Stimulated activated memory B cell treated with anti-CD40 and anti-IgM and Interleukin-4, amounts not matched to agents 10 μg/mL and 1 μg/mL and 100 μg/mL, for 72 hours (primary cell): ENCODE measurements at places on chromosomes 11 and 22.

DNA sequence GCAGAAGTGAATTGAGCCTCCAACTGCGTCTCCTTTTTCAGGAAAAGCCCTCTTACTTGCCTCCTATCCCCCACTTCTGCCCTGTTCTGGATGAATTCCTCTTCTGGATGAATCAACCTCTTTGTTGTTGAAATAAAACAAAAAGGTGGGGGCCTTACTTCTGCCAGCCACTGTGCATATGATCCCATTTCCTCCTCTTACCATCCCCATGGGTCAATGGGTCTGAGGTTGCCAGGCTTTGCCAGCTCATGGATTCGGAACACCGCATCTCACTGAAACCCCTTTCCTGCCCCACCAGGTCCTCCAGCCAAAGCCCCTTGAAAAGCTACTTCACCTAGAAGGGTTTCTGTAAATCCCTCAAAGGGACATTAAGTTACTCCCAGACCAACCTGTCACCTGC is 3.7 kb upstream of the CHST1 start:
- no peaks in the 10 kb centered on the region for H3K36me3 ChIP-seq
- peaks cover 5% of the 10 kb centered on the region for H3K4me1 ChIP-seq
- H3K27me3 ChIP-seq, result peaks cover 74% of the 10 kb centered on the region
- H3K27ac ChIP-seq, result no peak overlapping the region

DNA sequence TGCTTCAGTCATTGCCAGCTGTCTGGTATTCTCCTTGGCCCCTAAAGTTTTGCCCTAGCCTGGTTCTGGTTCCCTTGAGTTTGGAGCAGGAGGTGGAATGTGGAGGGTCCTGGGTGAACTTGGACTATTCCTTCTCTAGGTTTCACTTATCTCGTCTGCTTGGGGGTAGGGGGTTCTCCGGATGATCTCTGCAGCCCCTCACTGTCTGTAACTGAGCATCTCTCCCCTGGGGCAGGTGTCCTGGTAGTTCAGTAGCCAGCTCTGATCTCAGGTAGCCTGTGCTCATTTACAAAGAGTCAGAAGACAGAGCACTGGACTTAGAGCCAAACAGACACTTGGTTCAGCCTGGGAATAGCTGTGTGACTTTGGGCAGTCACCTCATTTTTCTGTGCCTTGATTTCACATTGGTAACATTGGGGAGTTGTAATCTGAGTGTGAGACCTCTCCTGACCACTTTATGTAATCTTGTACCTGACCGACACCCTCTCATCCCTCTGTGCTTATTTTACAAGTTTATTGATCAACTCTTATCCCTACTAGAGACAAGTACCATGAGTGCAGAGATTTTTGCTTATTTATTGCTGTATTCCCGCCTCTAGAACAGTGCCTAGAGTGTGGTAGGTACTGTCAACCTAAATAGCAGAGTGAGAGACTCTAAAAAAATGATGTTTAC is 804 bp downstream of the CCDC134 start:
- H3K4me1 ChIP-seq, result peaks cover 30% of the 10 kb centered on the region
- no peaks in the 10 kb centered on the region for H3K27me3 ChIP-seq
- H3K27ac ChIP-seq, result peak overlapping the region; percentile 99
- ATAC-seq, result no peak
- H3K4me3 ChIP-seq, result peak overlapping the region; percentile 95

- no peak overlapping the region for H3K4me3 ChIP-seq
- H3K4me1 ChIP-seq, result peaks cover 41% of the 10 kb centered on the region
- H3K36me3 ChIP-seq, result peaks cover 10% of the 10 kb centered on the region
Observed at GRCh38 chr22:46067159-46068111, 82.9 kb upstream of the PPARA start.

DNA sequence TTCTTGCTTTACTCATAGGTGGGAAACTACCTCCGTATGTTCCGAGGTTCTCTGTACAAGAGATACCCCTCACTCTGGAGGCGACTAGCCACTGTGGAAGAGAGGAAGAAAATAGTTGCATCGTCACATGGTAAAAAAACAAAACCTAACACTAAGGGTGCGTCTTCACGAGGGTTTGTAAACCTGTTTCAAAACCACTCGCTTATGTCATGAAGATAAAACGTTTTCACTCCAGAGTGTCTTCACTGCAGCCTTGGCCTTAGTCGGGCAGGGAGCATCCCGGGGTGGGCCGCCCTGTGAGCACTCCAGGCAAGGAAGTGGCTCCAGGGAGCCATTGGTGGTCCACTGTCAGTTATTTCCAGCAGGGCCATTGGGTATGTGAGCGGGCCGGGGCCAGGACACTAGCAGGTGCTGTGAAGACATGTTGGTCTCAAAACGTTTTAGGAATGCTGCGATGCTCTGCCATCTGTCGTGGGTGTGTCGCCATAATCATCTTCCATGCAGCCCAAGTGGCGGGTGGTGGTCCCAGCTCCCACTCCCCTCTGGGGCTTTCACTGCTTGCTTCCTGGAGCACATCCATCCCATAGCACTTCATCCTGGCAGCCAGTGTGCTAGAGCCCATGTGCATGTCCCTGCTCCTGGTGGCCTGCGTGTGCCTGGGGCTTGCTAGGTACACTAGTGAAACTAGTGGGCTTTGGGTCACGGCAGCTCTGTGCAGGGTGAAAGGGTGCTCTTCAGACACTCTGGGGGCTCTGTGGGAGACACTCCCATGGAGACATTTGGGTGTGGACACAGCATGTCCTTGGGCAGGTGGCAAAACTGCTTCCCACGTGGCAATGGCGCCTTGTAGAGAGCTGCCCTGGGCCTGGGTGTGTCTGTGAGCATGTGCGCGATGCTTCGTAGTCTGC is 5.2 kb downstream of the SMARCB1 start:
- peaks cover 47% of the 10 kb centered on the region for H3K36me3 ChIP-seq
- H3K4me3 ChIP-seq, result no peak overlapping the region
- H3K27me3 ChIP-seq, result no peaks in the 10 kb centered on the region
- ATAC-seq, result no peak
- H3K4me1 ChIP-seq, result peaks cover 41% of the 10 kb centered on the region

GRCh38 chr22:27540656-27541396 is 260.7 kb downstream of the MN1 start:
- no peak overlapping the region for H3K27ac ChIP-seq
- H3K4me1 ChIP-seq, result no peaks in the 10 kb centered on the region
- no peaks in the 10 kb centered on the region for H3K36me3 ChIP-seq
- no peak overlapping the region for H3K4me3 ChIP-seq

DNA sequence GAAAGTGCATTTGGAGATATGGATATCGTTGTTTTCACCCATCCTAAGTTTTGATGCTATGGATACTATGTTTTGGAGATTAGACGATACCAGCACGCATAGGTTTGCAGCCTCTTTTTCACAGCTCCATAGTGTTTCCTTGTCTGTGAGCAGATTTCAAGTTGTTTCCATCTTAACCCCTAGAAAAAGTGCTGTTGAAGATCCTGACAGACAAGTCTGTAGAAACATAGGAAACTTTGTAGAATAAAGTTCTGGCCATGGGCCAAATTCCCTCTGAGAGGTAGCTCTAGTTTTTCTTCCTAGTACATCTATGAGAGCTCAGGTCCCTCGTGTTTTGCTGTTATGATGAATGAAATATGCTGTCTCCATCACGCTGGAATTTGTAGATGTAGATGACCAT is 32.4 kb downstream of the ST3GAL4 start:
- no peak for ATAC-seq
- H3K27ac ChIP-seq, result peak overlapping the region; percentile 38
- H3K27me3 ChIP-seq, result peaks cover 7% of the 10 kb centered on the region
- peaks cover 16% of the 10 kb centered on the region for H3K4me1 ChIP-seq

DNA sequence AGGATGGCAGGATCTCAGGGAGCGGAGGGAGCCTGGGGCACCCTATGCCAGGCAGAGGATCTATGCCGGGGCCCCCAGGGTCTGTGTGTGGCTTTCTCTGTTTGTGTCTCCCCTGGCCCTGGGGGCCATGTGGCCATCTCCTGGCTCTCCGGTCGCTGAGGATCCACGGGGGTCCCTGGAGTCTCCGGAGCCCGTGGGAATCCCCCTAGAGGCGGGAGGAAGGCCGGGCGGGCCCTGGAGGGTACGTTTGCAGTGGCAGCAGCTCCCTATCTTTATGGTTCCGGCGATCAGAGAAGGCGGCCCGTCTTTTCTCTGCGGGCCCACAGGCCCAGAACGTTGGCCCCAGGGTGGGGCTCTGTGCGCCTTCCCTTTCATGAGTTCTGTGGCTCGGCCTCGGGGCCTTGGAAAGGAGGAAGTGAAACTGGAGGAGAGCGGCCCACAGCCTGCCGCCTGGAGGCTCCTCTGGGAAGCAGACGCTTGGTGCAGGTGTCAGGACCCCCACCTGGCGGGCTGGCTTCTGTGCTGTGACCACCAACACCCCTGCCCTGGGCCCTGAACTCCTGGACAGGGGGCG is 82.1 kb downstream of the KCNQ1 start:
- H3K36me3 ChIP-seq, result no peaks in the 10 kb centered on the region
- H3K27me3 ChIP-seq, result no peaks in the 10 kb centered on the region
- H3K27ac ChIP-seq, result peak overlapping the region; percentile 86

- H3K27ac ChIP-seq, result no peak overlapping the region
- H3K4me3 ChIP-seq, result no peak overlapping the region
- H3K36me3 ChIP-seq, result no peaks in the 10 kb centered on the region
- ATAC-seq, result no peak
- H3K27me3 ChIP-seq, result no peaks in the 10 kb centered on the region
- no peaks in the 10 kb centered on the region for H3K4me1 ChIP-seq
Observed at GRCh38 chr11:112977755-112978154, 16.5 kb downstream of the NCAM1 start.

DNA sequence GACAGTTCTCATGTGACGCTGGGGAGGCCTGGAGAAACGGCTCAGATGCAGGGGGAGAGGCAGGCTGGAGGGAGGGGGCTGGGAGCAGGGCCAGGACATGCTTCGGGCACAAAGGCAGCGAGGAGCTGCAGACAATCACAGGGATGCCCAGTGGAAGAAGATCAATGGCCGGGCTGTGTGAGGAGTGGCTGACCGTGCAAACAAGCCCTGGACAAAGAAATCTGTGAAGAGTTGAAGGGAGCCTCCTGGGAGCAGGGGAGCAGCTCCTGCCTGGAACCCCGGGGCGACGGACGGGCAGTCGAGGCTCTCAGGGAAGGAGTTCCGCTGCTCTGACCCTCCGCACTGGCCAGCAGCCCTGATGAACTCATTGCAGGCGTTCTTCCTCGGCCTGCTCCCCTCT is 126.7 kb upstream of the B3GAT1 start:
- no peaks in the 10 kb centered on the region for H3K36me3 ChIP-seq
- peaks cover 63% of the 10 kb centered on the region for H3K27me3 ChIP-seq
- ATAC-seq, result no peak
- no peak overlapping the region for H3K4me3 ChIP-seq

DNA sequence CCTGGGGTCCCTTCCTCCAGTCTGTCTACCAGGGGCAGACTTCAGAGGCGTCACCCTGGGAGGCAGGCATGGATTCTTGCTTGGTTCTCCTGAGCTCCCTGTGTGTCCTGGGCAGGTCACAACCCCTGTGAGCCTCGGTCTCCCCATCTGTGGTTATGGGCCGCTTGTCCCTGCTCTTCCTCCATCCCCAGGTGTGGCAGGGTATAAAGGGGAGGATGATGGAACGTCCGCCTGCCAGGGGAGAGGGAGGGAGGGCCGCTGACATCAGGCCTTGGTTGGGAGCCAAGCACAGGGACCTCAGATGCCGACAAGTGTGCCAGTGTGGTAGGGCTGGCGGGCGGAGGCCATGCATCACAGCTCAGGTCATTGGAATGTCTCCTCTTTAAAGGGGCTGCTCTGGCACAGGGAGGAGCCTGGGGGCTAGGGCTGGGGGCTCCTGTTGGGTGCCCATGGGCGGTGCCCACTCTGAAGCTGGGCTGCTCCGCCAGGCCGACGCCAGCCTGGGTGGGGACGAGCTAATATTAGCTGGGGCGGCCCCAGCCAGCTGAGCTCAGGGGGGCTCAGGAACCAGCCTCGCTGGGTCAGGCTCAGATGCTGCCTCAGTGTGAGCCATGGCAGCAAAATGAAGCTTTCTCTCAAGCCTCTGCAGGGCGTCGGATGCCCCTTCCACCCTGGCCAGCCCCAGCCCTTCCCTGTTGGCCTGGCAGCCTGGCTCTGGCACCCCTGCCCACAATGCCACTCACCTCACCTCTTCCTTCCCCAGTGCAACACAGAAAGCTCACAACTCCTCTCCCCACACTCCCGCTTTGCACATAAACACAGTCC is 12.8 kb downstream of the KCNC1 start:
- H3K4me3 ChIP-seq, result no peak overlapping the region
- no peak for ATAC-seq
- H3K27ac ChIP-seq, result no peak overlapping the region
- H3K4me1 ChIP-seq, result no peaks in the 10 kb centered on the region
- H3K36me3 ChIP-seq, result no peaks in the 10 kb centered on the region

GRCh38 chr11:534396-535209 is 773 bp downstream of the HRAS start:
- peak; percentile 3 for ATAC-seq
- H3K36me3 ChIP-seq, result peaks cover 14% of the 10 kb centered on the region
- H3K4me1 ChIP-seq, result peaks cover 43% of the 10 kb centered on the region

GRCh38 chr11:134030853-134031252 is 38.0 kb upstream of the JAM3 start:
- peaks cover 56% of the 10 kb centered on the region for H3K27me3 ChIP-seq
- peaks cover 22% of the 10 kb centered on the region for H3K4me1 ChIP-seq
- H3K4me3 ChIP-seq, result no peak overlapping the region
- no peak for ATAC-seq

GRCh38 chr11:4044976-4045646 is 49.5 kb upstream of the RRM1 start:
- ATAC-seq, result no peak
- no peak overlapping the region for H3K4me3 ChIP-seq
- peaks cover 23% of the 10 kb centered on the region for H3K4me1 ChIP-seq
- no peaks in the 10 kb centered on the region for H3K27me3 ChIP-seq

DNA sequence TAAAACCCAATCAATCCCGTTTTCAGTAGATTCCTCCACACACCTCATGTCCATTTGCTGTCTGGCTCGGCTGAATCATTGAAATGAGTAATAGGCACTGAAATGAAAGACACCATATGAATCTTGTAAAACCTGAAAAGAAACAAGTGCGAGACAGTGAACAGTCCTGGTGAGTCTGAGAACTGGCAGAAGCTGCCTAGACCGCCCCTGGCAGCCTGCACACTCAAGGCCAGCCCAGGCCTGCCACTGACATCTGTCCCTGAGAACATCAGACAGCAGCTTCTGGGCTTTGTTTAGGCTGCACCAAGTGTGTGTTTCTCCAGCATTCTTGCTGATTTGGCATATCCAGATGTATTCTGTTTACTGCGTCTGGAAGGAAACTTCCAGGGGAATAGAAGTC is 44.8 kb downstream of the ENDOD1 start:
- no peaks in the 10 kb centered on the region for H3K4me1 ChIP-seq
- peaks cover 19% of the 10 kb centered on the region for H3K36me3 ChIP-seq
- H3K27me3 ChIP-seq, result no peaks in the 10 kb centered on the region
- H3K4me3 ChIP-seq, result no peak overlapping the region

DNA sequence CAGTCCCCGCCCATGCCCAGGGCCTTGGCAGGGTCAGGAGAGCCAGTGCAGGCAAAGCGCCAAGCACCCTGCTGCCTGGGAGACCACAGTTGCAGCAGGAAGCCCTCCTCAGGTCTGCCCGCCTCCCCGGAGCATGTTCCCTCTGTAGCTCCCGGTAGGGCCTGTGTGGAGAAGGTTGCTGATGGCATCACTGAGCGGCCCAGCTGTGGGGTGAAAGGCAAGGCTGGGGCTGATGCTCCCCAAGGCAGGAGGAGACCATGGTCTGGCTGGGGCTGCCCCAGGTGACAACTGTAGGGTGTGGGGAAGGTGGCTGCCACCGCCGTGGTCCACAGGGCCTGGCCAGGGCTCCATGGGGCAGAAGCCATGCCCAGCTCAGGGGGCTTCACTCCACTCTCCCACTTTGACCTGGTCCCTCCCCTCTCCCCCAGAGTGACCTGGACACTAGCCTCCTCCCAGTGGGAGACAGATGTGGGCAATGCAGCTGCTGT is 53.0 kb downstream of the CDKN1C start:
- H3K4me1 ChIP-seq, result peaks cover 7% of the 10 kb centered on the region
- H3K4me3 ChIP-seq, result no peak overlapping the region
- no peak for ATAC-seq
- no peak overlapping the region for H3K27ac ChIP-seq

- H3K27me3 ChIP-seq, result no peaks in the 10 kb centered on the region
- H3K4me1 ChIP-seq, result no peaks in the 10 kb centered on the region
- no peak for ATAC-seq
- no peaks in the 10 kb centered on the region for H3K36me3 ChIP-seq
- H3K4me3 ChIP-seq, result no peak overlapping the region
Observed at GRCh38 chr22:34608106-34608505, 457.9 kb upstream of the ISX start.
